A549 treated with Hydrocortisone at 1 μM for 4 hours (cell line): ENCODE measurements at places on chromosomes 7 and 10. TPM values are rescaled to one million over a fixed set of nuclear protein-coding genes. Genes with fewer than 3 reads are reported as not detected.

Gene CYP2C18
- 0.06 to 0.15 TPM (median 0.10 TPM) in 4 of 5 replicates, not detected in the other for total RNA-seq

Gene LSM8
- 39.1 to 48.4 TPM (median 40.6 TPM) in 5 replicates for total RNA-seq

Gene BUD31
- total RNA-seq, result 117 to 155 TPM (median 139 TPM) in 5 replicates

Gene PPP1R17
- total RNA-seq, result not detected in 5 replicates

Gene MEIG1
- total RNA-seq, result 0.43 to 0.91 TPM (median 0.90 TPM) in 5 replicates
